ENCODE measurements at places on chromosomes 4 and X. TPM values are rescaled to one million over a fixed set of nuclear protein-coding genes. Genes with fewer than 3 reads are reported as not detected.

- H3K27ac ChIP-seq, result no peak overlapping the region
- H3K27me3 ChIP-seq, result no peaks in the 10 kb centered on the region
- H3K36me3 ChIP-seq, result no peaks in the 10 kb centered on the region
- peak; percentile 13 for DNase-seq
- no peak overlapping the region for H3K4me3 ChIP-seq
These were observed 57.3 kb downstream of the GSTCD start for GRCh38 chr4:105765690-105766407.

- peaks cover 9% of the 10 kb centered on the region for H3K27me3 ChIP-seq
- DNase-seq, result peak; percentile 70
- peaks cover 3% of the 10 kb centered on the region for H3K4me1 ChIP-seq
- no peaks in the 10 kb centered on the region for H3K36me3 ChIP-seq
These were observed at the start of gene COL4A5 for GRCh38 chrX:108439426-108439942. COL4A5 (plus strand) TSS chrX:108439838; CDS start chrX:108440126, 288 bp downstream.

DNA sequence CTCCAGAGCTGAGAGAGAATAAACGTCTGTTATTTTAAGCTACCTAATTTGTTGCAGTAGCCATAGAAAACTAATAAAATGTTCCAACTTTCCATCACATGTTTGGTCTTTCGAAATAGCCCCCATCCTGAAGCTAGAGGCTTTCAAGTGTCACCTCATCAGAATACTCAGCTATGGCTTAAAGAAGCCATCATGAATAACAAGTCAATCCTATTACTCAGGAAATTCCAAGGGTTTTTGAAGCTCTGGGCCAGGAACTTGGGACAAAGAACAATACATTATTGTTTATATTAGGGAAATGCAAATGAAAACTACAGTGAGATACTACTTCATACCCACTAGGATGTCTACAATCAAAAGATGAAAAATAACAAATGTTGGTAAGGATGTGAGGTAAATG lies 42.2 kb downstream of the TBCK start:
- H3K27me3 ChIP-seq, result no peaks in the 10 kb centered on the region
- H3K4me3 ChIP-seq, result no peak overlapping the region
- no peak for DNase-seq
- H3K27ac ChIP-seq, result no peak overlapping the region
- no peaks in the 10 kb centered on the region for H3K36me3 ChIP-seq

GRCh38 chr4:156018383-156018782 lies 64.7 kb upstream of the CTSO start:
- no peaks in the 10 kb centered on the region for H3K27me3 ChIP-seq
- H3K4me3 ChIP-seq, result no peak overlapping the region
- DNase-seq, result no peak

- no peaks in the 10 kb centered on the region for H3K27me3 ChIP-seq
- H3K36me3 ChIP-seq, result no peaks in the 10 kb centered on the region
- H3K4me1 ChIP-seq, result no peaks in the 10 kb centered on the region
- H3K27ac ChIP-seq, result no peak overlapping the region
- DNase-seq, result no peak
These were observed 103.4 kb upstream of the TEX13A start for GRCh38 chrX:105323928-105324327.

TMPRSS11D gene
- total RNA-seq, result not detected

- no peaks in the 10 kb centered on the region for H3K27me3 ChIP-seq
- H3K4me3 ChIP-seq, result no peak overlapping the region
- no peak for DNase-seq
- H3K36me3 ChIP-seq, result no peaks in the 10 kb centered on the region
- H3K4me1 ChIP-seq, result no peaks in the 10 kb centered on the region
These were observed 2375.1 kb upstream of the AGA start for GRCh38 chr4:179817317-179817716.

DNA sequence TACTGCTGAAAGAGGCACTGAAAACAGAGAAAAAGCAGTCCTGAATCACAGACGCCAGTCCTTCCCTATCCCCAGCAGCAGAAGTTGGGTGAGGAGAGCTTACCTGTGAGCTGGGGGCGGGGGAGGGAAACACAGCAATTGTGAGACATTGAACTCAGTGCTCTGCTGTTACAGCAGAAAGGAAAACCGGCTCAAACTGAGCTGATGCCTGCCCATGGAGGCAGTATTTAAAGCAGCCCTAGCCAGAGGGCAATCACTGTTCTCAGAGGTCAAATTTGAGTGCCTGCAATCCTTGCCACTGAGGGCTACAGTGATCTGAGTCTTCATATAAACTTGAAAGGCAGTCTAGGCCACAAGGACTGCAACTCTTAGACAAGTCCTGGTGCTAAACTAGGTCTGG lies 220.7 kb downstream of the GRXCR1 start:
- H3K27ac ChIP-seq, result no peak overlapping the region
- H3K27me3 ChIP-seq, result no peaks in the 10 kb centered on the region
- DNase-seq, result no peak
- no peak overlapping the region for H3K4me3 ChIP-seq
- no peaks in the 10 kb centered on the region for H3K4me1 ChIP-seq

- no peak for DNase-seq
- no peaks in the 10 kb centered on the region for H3K4me1 ChIP-seq
- no peaks in the 10 kb centered on the region for H3K27me3 ChIP-seq
These were observed at the start of gene AFM for GRCh38 chr4:73481358-73481757. AFM (plus strand) TSS chr4:73481745; CDS start chr4:73481776, 31 bp downstream.

CCDC120 gene
- 3.6 TPM for total RNA-seq

DNA sequence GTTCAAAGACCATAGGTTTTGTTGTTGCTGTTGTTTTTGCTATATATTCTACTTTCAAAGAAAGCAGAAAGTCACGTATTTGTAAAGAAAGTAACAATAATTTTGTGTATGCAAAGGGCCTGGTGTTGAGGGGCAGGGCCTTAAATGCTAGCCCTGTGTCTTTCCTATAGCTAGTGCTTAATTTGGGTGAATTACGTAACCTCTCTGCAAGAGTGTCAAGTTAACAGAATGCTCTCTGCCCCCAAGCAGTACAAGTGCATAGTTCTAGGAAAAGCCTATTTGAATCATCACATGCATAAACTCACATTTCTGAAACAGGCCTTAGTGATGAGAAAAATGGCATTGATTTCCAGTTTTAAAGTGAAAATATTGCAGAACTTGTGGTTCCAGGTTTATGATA lies 663.6 kb downstream of the STIM2 start:
- no peaks in the 10 kb centered on the region for H3K36me3 ChIP-seq
- DNase-seq, result no peak
- no peak overlapping the region for H3K27ac ChIP-seq

DNA sequence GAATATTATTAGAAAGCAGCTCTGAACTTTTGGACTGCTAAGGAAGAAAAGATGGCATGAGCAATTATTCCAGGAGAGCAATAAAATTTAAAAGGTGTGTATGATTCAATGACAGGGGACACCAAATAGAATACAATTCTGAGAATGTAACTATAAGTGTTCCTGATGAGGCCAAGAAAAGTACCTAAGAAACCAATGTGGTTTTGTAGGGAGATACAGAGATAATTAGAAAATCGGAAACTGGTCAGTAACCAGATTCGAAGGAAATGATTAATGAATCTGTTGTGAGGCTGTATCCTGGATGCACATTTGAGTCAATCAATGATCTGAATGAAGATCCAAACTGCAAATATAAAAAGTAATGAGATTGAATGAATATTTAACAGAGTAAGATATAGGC lies 6.0 kb downstream of the NOA1 start:
- no peak for DNase-seq
- H3K4me3 ChIP-seq, result no peak overlapping the region
- no peak overlapping the region for H3K27ac ChIP-seq
- H3K27me3 ChIP-seq, result no peaks in the 10 kb centered on the region
- peaks cover 7% of the 10 kb centered on the region for H3K4me1 ChIP-seq

DNA sequence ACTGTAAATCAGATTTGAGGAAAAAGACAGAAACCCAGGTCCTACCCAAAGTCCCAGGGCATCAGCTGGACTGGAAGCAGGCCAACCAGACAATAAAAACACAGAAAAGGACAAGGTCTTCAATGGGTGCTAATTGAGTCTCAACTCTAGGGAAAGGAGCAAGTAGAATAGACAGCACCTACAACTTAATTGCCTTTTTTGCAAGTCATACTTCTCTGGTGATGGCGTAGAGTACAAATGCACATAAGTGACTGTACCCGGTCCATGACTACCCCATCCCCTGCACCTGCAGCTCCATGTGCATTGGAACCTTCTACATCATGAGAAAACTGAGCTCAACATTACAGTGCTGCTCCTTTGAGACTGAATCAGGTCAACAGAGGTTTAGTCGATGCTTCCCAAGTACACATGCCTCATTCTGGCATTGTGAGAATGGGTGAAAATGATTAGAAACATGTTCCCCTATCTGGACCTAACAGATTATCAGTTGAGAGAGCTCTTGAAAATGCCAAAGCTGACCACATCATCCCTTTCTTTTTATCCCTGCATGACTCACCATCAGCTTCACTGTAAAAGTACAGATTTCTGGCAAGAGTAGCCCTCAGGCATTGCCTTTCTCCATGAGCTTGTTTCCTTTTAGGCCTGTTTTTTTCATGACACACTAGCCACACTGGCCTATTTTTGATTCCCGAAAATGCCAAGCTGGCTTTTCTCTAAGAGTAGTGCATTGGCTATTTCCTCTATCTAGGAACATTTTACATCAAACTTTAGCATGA lies 298.3 kb downstream of the HS3ST1 start:
- no peak overlapping the region for H3K27ac ChIP-seq
- no peaks in the 10 kb centered on the region for H3K4me1 ChIP-seq
- H3K4me3 ChIP-seq, result no peak overlapping the region
- H3K36me3 ChIP-seq, result no peaks in the 10 kb centered on the region
- no peaks in the 10 kb centered on the region for H3K27me3 ChIP-seq
- DNase-seq, result no peak

DNA sequence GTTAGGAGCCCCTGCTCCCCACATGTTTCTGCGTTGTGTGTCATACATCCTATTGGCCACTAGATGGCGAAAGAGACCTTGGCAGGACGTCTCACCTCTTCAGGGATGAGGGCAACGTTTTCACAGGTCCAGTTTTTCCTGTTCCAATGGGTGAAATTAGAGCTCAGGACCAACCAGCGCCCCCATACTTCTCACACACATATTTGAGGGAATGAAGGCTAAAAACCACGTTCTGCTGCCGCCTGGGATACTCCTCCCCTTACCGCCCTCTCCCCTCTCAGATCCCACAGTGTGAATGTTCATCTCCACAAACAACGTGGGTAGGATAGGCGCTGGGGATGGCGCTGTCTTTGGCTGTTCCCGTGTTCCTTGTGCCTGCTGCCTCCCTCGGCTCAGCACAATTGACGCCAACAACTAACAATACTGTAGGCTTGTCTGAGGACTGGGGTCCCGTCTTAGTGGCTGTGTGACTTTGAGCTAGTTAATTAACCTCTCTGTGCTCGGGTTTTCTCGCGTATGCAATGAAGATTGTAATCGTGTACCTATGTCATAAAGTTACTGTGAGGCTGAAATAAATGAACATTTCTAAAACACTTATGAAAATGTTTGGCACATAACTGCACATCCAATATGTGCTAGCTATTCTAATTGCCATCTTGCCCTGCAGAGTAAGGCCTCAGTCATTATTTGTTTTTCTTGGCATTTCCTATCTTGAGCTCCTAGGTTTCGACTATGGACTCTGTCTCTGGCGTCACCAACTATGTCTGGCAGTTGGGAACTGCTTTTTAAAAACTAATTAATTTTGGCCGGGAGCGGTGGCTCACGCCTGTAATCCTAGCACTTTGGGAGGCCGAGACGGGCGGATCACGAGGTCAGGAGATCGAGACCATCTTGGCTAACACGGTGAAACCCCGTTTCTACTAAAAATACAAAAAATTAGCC lies 181.3 kb upstream of the STK26 start:
- DNase-seq, result peak; percentile 75
- no peaks in the 10 kb centered on the region for H3K36me3 ChIP-seq
- H3K27me3 ChIP-seq, result no peaks in the 10 kb centered on the region
- peaks cover 5% of the 10 kb centered on the region for H3K4me1 ChIP-seq
- no peak overlapping the region for H3K27ac ChIP-seq

DNA sequence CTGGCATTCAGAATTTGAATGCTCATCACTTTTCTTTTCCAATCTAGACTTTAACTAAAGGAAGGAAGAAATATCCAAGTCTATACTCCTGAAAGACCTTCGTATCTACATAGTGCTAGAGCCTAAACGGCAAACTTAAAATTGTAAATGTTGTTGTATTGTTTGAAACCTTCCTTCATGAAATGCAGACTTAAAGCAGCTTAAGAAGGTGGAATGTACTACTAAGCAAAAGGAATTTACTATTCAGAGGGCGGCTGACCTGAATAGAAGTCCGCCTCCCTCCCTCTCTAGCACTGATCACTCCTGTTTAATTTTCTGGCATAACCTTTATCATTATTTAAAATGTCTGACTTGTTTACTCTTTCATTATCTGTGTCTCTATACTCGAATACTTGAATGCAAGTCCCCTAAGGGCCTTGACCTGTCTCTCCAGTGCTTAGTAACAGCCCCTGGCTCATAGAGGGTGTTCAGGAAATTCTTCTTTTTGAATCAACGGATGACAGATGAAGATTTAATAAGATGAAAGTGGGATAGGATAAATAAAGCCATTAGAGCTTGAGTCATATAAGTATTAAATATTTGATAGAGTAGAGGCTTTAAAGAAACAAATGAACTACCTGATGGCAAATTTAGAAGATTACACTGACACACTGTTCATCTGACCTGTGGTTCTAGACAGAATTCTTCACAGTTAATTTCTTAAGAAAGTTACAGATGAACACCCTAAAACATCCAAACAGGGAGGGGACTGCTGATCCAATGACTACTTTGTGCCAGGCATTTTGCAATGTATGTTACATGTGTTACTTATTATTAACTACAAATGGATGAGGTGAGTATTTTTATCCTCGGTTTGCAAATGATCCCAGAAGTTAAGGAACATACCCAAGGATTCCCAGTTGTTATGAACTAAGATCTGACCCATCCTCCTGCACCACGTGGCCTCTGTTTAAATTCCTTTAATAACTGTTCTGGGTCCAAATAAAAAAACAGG lies 20.2 kb upstream of the RBPJ start:
- no peaks in the 10 kb centered on the region for H3K36me3 ChIP-seq
- no peaks in the 10 kb centered on the region for H3K4me1 ChIP-seq
- H3K27ac ChIP-seq, result no peak overlapping the region
- peaks cover 14% of the 10 kb centered on the region for H3K27me3 ChIP-seq

GRCh38 chr4:125639182-125639621 lies 324.4 kb downstream of the FAT4 start:
- no peak overlapping the region for H3K27ac ChIP-seq
- no peaks in the 10 kb centered on the region for H3K27me3 ChIP-seq
- no peaks in the 10 kb centered on the region for H3K36me3 ChIP-seq
- H3K4me1 ChIP-seq, result no peaks in the 10 kb centered on the region

DNA sequence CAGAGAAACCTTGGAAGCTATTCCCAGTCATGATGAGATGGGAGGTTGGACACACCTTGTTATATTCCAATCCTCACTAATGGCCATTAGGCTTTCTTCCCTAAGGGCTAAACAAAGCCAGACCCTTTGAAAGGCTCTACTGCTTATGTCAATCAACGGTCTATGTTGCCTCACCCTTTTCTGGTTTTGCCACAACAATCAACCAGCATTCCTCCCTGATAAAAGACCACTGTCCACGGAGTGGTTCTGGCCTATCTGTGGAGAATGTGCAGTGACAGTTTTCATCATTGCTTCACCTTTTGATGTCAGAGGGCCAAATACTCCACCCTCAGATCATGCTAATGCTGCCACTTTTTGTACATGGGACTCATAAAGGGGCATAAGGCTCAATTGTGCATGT lies 913.4 kb downstream of the RPA4 start:
- H3K27ac ChIP-seq, result no peak overlapping the region
- no peaks in the 10 kb centered on the region for H3K4me1 ChIP-seq
- H3K36me3 ChIP-seq, result no peaks in the 10 kb centered on the region
- DNase-seq, result no peak

RBMXL3 gene
- 0.29 TPM for total RNA-seq

- no peaks in the 10 kb centered on the region for H3K27me3 ChIP-seq
- H3K27ac ChIP-seq, result no peak overlapping the region
- DNase-seq, result no peak
- no peaks in the 10 kb centered on the region for H3K4me1 ChIP-seq
- no peaks in the 10 kb centered on the region for H3K36me3 ChIP-seq
These were observed 317.2 kb downstream of the DHX15 start for GRCh38 chr4:24266951-24267722.

H2BW2 gene
- total RNA-seq, result not detected

PASD1 gene
- total RNA-seq, result 10.5 TPM
